Breast epithelium (tissue), 4 donors: ENCODE measurements at places on chromosomes 6 and 20. TPM values are rescaled to one million over a fixed set of nuclear protein-coding genes. Genes with fewer than 3 reads are reported as not detected.

Gene PRL
- not detected for total RNA-seq

DNA sequence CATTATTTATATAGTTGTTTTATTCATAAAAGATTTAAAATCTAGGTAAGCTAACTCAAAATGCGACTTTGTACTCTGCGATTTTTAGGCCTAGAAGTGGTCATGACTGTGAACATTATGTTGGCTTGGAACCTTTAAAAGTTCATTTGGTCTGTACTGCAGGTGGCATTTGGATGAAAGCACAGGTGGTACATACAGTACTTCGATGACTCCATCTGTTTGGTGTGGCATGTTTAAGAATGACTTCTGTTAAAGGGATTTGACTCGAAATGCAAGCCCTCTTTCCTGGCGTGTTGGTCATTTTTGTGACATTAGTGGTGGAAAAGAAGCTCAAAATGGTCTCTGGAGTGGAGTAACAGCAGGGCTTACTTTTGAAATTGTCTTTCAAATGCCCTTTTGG is 118.1 kb downstream of the UST start:
- DNase-seq, result no peak

Gene UST
- total RNA-seq, result 10.5 TPM

Gene DCBLD1
- total RNA-seq, result 11.8 TPM

DNA sequence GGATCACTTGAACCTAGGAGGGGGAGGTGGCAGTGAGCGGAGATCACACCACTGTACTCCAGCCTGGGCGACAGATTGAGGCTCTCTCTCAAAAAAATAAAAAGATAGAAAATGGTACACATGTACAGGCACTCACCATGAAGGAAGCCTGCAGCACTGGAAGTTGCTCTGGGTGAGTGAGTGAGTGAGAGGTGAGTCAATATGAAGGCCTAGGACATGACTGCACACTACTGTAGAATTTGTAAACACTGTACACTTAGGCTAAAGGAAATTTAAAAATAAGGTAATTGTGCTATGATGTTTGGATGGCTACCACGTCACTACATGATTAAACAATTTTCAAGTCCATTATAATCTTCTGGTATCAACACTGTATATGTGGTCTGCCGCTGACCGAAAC is 216.2 kb downstream of the FOXC1 start:
- DNase-seq, result no peak

- DNase-seq, result no peak
These were observed 61.9 kb downstream of the GPR6 start for GRCh38 chr6:110039981-110040383.

Gene ULBP2
- 1.3 TPM for total RNA-seq

Gene RIPOR3
- 4.5 TPM for total RNA-seq

Gene GHRH
- not detected for total RNA-seq
